NCI-H460 (cell line): ENCODE measurements at places on chromosomes 16 and 17. TPM values are rescaled to one million over a fixed set of nuclear protein-coding genes. Genes with fewer than 3 reads are reported as not detected.

POLR2A gene
- total RNA-seq = 27.1 and 35.3 TPM in 2 replicates

MYADML2 gene
- not detected in 2 replicates for total RNA-seq

C17orf78 gene
- total RNA-seq = not detected in 2 replicates

DNA sequence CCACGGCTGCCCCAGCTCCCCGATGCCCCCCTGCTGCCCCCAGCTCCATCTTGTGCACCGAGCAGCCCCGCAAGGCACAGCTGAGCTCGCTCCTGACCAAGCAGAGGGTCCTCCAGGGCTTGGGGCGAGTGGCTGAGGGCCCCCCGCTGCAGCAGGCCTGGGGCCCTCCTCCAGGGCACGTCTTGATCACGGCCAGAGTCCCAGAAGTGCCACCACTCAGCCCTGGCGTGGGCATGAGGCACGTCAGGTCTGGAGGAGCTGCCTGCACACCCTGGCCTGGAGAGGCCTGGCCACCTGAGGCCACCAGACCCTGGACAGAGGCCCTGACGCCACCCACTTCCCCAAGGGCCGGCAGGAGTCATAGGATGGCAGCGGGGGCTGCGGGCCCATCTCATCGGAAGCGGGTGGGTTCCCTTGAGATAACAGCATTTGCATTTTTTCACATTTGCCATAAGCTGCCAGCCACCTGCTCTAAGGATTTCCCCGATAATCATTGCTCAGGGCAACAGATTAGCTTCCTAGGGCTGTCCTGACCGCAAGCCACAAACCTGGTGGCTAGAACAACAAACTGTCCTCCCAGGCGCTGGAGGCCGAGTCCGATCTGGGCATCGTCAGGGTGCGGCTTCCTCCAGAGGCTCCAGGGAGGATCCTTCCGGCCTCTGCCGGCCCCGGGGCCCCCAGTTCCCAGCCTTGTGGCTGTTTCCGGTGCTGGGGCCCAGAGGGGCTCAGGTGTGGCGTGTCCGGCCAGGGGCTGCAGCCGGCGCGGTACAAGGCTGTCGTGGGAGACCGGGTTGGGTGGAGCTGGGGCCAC, 23.9 kb upstream of the C1QTNF8 start:
- DNase-seq = no peak
